ENCODE measurements at places on chromosomes 11 and 22.

DNA sequence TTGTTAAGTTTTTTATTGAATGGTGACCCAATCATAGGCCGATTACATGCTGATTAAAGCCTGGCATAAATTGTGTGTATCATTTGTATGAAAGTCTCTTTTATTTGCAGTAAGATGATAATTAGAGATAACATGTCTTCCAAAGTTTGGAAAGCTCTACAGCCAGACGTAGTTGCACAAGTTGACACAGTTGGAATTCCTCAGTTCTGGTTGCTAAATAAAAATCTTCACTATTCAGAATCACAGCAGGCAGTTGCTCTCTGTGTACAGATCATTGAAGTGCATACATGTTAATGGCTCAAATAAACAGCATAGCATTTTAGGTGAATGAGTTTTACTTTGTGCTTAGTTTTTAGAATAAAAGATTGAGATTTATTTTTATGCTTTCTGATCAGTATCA lies 69.5 kb downstream of the ARHGAP42 start:
- peak; percentile 50 for DNase-seq

DNA sequence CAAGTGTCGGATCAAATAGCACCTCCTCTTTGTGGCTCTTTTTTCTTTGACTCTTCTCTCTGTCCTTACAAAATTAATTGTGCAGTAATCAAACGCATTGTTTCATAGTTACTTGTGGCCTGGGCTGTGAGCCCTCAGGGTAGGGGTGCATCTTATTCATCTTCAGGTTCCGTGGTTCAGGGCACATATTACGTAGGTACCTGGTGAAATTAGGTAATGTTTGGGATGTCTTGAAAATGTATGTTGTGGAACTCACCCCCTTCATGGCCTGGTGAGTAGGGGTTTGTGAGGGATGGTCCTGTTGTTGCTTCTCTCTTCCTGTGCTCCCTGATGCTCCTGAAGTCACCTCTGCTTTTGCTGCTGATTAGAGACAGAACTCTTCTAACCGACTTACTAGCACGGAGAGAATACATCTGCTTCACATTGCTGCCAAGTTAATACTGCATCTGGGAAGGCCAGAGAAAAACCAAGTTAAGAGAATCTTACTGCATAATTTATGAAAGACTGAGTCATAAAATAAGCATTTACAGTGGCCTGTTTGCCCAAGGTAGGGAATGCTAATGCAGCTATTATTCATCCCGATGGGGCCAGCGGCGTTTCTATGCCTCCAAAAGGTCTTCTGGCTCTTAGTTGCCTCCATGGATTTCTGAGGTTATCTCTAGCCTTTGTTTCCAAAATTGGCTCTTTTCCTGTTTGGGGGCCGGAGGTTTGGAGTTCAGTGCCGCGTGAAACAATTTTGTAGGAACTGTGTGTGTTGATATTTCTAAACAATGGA lies 66.9 kb downstream of the TBC1D22A start:
- DNase-seq, result peak; percentile 91

DNA sequence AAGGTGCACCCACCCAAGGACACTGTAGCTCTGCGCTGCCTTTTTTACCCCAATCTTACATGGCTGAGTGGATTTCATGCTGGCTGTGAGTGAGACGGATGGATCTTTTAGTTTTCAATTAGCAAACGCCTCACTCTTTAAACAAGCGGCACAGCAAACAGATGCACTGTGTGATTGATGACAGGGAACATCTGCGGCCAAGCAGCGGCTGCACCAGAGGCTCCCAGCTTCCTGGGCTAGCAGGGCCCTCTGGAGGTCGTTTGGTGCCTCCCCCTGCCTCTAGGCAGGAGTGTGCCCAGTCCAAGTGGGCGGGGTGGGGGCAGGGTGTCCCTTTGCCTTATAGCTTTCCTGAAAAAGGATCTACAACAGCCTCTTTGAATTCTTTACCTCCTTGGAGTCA lies 2.1 kb upstream of the DRD2 start:
- DNase-seq, result no peak

GRCh38 chr11:68379206-68379605 lies 66.8 kb downstream of the LRP5 start:
- DNase-seq, result no peak

- DNase-seq, result peak; percentile 70
Measured at GRCh38 chr22:36277482-36278291, 24.8 kb downstream of the APOL1 start.

DNA sequence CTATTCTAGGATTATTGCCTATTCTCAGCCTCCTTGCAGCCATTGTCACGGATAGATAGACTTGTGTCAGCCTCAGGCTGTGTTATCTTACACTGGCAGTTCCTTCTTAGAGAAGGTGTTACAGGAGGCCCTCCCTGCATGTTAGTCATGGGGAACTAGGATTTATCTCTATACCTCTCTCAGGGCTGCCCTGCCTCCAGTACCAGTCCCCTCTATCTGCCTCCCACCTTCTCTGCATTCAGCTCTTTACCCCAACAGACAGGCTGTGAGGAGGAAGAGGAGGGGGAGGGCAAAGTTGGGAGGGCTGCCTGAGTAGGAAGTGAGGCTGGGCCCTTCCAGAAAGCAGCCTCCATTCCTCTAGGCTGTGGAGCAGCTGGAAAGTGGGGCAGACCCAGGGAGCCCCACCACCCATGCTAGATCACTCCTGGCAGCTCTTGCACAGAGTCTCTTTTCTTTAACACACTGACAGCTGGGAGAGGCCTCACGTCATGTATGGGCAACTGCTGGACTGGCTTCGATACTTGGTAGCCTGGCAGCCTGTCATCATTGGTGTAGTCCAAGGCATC lies 2.9 kb upstream of the IL18BP start:
- no peak for DNase-seq

DNA sequence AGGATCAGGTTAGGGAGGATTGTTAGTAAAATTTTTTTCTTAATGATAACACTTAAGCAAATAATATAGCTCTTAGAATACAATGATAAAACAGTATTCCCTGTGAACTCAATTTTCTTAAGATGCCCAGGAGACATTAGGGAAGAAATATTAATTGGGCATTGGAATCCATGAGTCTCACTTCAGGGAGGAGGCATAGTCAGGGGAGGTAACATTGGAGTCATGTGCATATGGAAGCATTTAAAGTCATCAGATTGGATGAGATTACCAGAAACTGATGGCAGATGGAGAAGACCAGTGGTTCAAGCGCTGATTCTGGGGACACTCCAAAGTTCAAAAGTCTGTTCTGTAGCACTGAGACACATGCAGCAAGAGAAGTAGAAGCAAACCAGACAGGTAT lies at the start of gene OR9G1:
Gene OR9G1, plus strand, starts transcription at position 301 of the 400 bp plus-strand sequence. CDS start 1,293 bp downstream, outside the sequence.
- DNase-seq, result no peak

- DNase-seq, result peak; percentile 65
Measured at GRCh38 chr11:123590296-123590912, 64.0 kb downstream of the SCN3B start.

- DNase-seq, result no peak
Measured at GRCh38 chr11:36763187-36763586, 165.2 kb upstream of the RAG2 start.

- no peak for DNase-seq
Measured at GRCh38 chr11:120179057-120179672, 31.7 kb upstream of the OAF start.

DNA sequence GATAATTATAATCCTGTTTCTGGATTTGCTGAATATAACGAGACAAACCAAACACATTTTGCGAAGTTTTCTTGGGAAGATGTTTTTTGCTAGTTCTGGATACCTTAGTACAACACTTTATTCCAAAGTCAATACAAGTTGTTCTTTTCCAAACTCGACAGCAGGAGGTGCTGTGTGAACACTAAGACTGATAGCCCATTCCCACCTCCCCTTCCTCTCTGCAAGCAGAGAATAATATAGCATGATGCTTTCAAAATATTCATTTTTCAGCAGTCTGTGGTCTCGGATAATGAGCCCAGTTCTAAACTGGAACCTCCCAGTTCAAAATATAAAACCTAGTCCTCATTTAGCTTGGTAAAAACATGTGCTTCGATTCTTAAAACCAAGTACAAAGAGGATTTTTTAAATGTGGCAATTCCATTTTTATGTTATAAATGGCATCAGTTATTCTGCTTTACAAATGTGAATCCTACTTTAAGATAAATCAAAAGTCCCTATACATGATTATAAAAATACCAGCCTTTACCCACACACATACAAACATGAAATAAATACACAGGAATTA lies 129.1 kb downstream of the DCDC1 start:
- DNase-seq, result peak; percentile 69

GRCh38 chr11:86068138-86068871 lies 579 bp downstream of the PICALM start:
- no peak for DNase-seq

DNA sequence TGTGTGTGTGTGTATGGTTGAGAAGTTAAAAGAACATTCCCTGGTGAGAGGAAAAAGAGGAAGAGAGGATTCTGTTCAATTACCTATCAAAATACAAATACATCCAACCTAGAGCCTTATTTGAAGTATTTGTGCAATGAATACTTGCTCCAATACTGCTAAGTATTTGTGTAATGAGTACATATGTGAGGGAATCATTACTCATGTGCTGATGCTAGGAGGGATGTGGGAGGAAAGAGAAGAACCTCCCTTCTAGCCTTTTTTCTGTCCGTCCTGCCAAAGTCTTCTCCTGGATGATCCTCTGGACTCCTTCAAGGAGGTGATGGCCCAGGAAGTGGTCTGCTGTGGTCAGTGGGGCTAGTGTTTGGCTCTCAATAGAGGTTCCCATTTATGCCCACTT lies 36.0 kb upstream of the ACCSL start:
- peak; percentile 34 for DNase-seq

DNA sequence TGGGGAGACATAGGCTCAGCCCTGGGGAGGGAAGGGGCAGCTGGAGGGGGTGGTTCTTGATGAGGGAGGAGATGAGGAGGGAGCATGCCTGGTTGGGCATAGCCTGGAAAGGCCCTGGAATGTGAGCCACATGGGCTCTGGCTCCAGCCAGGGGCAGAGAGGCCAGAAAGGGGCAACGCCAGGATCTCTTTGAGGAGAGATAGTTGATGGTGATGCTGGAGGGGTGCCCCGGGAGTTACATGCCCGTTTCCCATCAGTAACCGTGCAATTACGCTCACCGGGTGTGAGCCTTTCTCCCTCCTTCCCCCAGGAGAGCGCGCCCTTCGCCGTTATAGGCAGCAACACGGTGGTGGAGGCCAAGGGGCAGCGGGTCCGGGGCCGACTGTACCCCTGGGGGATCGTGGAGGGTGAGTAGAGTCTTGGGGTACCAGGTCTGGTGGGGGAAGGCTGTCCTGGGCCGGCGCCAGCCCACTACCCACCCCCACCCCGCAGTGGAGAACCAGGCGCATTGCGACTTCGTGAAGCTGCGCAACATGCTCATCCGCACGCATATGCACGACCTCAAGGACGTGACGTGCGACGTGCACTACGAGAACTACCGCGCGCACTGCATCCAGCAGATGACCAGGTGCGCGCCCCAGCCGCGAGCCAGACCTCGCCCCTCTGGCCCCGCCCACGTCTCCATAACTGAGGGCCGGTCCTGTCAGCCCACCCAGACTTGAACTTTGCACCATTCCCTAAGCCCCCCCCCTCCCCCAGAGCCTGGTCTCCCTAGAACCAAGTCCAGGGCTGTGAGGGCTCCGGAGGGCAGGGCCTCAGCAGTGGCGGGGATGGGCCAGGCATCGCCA lies 1.8 kb upstream of the GP1BB start:
- DNase-seq, result no peak

GRCh38 chr11:12246989-12247388 lies 130.4 kb upstream of the PARVA start:
- DNase-seq, result no peak

DNA sequence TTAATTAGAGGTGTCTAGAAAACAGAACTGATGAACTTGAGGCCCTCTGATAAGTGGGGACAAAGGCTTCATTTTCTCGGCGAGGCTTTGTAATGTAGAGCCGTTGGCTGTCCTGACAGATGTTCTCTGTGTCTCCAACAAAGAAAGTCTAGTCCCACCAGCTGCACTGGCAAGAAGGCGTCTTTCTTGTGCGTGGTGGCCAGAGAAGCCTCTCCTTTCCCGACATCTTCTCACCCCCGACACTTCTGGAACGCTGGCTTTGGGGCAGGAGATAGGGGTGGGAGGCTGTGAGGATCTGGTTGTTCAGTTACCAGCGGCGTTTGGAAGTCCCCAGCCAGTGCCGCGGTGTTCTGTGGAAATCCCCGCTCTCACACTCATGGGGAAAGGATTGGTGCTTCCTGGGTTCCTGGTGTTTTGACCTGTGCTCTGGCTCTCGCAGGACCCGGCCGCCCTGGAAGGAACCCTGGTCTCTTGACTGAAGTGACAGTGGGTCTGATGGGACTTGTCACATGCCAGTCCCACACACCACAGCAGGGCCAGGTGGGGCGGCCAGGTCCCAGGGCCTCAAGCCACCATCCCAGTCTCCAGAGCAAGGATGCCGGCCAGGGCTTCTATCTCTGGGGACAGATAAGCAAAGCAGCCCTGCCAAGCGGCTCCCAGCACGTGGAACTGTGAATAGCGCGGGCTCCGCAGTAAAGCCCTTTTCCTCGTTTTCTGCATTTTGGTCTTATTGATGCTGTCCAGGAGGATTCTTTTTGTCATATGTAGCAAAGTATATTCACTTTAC lies 23.2 kb downstream of the FADS2 start:
- no peak for DNase-seq

DNA sequence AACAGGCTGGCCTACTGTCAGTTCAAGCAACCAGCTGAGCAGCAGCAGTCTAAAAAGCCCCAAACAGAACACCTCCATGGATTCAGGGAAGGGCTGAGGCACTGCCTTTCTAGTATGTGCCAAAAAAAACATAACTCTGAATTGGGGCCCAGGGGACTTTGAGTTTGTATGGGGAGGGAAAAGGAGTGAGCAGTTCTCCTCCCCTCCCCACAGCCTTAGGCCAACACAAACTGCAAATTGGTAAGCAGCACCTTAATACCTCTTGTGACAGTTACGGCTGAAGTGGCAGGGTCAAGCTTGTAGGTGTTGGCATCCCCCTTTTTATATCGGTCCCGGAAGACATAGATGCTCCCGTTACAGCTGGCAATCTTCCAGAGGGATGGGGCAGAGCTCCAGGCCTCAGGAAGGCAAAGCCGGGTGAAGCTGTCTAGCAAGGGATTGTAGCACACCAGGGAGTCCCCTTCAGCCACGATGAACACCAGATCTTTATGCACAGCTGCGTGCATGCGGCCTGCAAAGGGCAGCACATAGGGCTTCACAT lies 6.0 kb downstream of the KBTBD4 start:
- DNase-seq, result no peak

- no peak for DNase-seq
Measured at GRCh38 chr11:109512680-109513079, 90.7 kb downstream of the C11orf87 start.

DNA sequence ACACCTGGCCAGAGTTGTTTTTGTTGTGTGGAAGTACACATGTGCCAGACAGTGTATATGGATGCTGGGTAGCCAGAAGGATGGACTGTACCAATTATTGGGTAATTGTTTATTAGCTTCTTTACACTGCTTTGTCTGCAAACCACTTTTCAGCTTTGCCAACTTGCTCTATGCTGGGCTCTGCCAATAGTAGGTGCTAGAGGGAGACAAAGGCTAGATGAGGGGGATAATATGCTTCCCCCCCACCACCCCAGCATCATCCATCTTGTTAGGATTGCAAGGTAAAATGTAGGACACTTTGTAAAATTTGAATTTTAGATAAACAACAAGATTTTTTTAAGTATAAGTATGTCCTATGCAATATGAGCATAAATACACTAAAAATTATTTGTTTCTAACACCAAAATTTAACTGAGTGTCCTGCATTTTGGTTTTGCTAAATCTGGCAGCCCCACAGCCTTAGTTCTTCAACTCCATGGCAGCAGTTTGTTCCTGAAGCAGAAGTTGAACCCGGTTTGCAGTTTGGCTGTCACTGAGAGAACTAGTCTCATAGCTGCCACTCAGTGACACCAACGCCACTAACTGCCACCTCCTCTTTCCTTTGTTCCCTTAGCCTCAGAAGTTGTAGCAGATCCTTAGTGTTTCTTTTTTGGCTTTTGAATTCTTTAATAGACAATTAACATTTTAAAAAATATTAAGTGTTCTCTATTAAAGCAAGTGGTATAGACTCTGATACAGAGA lies 78.8 kb downstream of the CCDC81 start:
- DNase-seq, result no peak
